ENCODE measurements at places on chromosomes 2 and 18. TPM values are rescaled to one million over a fixed set of nuclear protein-coding genes. Genes with fewer than 3 reads are reported as not detected.

Gene L3MBTL4
- total RNA-seq, result 4.8 TPM

Gene CYP27C1
- 1.8 TPM for total RNA-seq

Gene CYP27A1
- 4.9 TPM for total RNA-seq

Gene VIL1
- not detected for total RNA-seq

Gene SPC25
- total RNA-seq, result 6.0 TPM

Gene FOXI3
- not detected for total RNA-seq

Gene SERPINB7
- total RNA-seq, result 1.4 TPM

Gene MREG
- 61.9 TPM for total RNA-seq

Gene EMILIN2
- total RNA-seq, result 1.4 TPM

Gene ST6GAL2
- 2.5 TPM for total RNA-seq

Gene GAREM1
- 22.9 TPM for total RNA-seq

Gene APLF
- 4.2 TPM for total RNA-seq

Gene AKAIN1
- total RNA-seq, result not detected

Gene TEX44
- total RNA-seq, result not detected

Gene ZNF521
- total RNA-seq, result 3.3 TPM

Gene DSC3
- total RNA-seq, result 319 TPM

Gene IHH
- total RNA-seq, result 0.08 TPM

Gene GPR155
- total RNA-seq, result 3.7 TPM

Gene NBAS
- 25.1 TPM for total RNA-seq

Gene ANKRD36
- total RNA-seq, result 8.1 TPM

Gene NAGK
- 200 TPM for total RNA-seq

Gene CCDC150
- 3.3 TPM for total RNA-seq

Gene ALPP
- not detected for total RNA-seq

Gene RAPGEF4
- 3.3 TPM for total RNA-seq

Gene NYAP2
- total RNA-seq, result 0.32 TPM
